Adrenal gland (tissue), 19 donors: ENCODE measurements at places on chromosomes 12 and 14.
A peak's percentile ranks its signal among the peaks of the same experiment; 100 is the strongest.

DNA sequence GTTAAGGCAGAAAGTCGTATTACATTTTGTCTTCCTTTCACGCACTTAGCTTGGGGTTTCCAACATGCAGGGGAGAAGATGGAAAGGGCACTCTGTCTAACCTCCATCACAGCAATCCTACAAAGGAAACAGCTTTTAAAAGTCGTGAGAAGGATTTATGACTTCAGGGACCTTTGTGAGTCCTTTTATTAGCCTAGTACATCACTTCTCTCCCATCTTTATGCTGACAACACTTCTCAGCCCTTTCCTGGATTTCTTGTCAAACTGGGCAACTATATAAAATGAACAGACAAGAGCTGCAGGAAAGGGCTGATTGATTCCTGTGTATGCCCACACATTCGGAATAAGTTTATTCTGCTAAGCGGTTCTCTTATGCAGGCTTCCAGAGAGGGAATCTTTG lies 159.0 kb downstream of the DERA start:
- DNase-seq, result no peak

DNA sequence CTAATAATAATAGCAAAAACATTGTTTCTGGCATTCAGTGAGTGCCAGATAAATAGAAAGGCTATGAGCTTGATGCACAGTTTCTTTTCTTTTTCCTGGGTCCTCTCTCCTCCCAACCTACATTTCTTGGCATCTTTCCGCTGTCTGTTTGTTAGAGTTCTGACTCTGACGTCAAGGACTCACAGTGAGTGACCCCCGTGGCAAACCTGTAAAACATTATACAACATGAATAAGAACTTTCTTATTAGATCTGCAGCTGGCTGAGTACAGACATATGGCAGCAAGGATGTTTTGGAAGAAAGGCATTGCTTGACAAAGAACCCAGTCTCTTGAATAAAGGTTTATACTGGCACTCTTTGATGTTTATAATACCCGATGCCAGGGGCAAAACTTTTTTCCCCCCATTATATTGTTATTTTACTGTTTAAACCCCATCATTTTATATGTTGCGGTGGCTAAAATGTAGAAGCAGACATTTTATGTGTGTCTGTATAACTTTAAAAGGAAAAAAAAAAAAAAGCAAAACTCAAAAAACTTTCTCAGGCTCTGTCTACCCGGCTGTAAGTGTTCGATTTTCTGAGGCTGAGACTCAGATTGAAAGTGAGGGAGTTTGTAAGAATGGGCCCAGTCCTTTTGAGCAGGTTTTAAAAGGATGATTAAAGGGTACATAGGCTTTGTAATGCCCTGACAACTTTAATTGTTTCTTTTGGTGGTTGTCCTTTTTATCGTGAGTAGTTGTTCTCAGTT lies 159.3 kb downstream of the PDE3A start:
- DNase-seq, result no peak

GRCh38 chr12:94650143-94651056 lies at the start of gene TMCC3:
Gene TMCC3 (minus strand): TSS chr12:94650557. CDS start chr12:94650430, 127 bp downstream.
- DNase-seq, result peak; percentile 50

DNA sequence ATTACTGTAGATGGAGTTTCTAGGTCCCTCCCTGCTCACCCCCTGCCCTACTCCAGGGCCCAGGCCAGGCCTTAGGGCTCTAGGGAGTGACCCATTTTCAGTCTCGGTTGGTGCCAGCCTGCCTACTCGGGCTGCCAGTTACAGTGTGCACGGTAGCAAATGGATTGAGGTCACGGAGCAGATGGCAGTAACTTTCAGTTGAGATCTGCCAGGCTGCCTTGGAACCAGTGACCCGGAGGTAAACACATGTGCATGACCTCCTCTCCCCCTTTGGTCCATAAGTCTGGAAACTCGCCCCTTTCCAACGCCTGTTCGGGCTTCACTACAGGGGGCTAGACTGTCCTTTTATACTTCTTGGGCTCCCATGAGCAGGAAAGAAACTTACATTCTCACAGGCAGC lies 139.7 kb upstream of the TBX3 start:
- DNase-seq, result no peak

DNA sequence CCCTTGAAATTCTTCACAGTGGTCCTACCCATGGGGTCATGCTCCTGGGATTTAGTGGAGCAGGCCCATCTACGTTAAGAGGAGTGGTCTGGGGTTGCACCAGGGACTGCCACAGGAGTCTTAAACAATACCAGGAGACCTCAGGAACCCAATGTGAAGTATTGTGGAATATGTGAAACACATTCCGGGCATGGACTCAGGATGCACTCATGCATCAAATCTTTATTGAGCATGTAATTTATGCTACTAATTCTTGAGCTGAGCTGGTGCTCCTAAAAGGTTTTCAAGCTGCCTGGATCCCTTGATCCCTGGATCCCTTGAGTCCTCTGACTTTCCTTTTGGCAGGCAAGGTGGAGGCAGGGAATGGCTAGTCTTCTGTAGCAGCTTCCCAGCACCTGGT lies 8.8 kb downstream of the SERPINA10 start:
- no peak for DNase-seq

DNA sequence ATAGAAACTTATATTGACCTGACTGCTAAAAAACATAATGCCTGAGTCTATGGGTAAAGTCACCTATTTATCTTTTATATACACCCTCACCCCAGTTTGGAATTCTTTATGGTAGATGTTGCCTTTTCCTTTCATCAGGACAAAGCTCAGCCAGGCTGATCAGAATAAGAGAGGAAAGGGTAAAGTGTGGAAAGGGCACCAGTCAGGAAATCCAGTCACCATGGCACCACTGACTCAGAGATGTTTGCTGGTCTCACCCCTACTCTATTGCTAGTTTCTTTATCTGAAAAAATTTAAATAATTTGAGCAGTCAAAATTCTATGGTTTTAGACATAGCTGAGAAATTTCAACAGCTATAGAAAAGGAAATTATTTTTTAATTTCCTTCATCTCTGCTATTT lies 49.2 kb upstream of the SSTR1 start:
- DNase-seq, result no peak

DNA sequence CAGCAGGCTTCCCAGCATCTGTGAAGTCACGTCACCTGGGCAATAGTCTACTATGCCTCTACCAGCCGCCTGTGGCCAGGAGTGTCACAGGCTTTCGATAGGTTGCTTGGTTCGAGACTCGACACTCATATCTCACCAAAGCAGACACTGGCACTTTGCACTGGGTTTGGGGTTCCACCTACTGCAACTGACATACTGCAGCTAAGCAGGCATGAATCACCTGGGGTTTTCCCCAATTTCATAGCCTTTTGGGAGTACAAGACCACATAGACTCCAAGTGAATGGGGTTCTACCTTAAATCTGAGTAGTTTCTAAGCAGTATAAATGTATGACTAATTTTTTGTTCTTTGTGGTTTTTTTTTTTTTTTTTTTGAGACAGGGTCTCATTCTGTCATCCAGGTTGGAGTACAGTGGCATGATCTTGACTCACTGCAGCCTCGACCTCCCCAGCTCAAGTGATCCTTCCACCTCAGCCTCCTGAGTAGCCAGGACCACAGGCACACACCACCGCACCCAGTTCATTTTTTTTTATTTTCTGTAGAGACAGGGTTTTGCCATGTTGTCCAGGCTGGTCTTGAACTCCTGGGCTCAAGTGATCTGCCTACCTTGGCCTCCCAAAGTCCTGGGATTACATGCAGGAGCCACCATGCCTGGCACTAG lies 32.1 kb downstream of the DMAC2L start:
- no peak for DNase-seq

- no peak for DNase-seq
These were observed 1.3 kb downstream of the SLC38A1 start for GRCh38 chr12:46267575-46267824.

DNA sequence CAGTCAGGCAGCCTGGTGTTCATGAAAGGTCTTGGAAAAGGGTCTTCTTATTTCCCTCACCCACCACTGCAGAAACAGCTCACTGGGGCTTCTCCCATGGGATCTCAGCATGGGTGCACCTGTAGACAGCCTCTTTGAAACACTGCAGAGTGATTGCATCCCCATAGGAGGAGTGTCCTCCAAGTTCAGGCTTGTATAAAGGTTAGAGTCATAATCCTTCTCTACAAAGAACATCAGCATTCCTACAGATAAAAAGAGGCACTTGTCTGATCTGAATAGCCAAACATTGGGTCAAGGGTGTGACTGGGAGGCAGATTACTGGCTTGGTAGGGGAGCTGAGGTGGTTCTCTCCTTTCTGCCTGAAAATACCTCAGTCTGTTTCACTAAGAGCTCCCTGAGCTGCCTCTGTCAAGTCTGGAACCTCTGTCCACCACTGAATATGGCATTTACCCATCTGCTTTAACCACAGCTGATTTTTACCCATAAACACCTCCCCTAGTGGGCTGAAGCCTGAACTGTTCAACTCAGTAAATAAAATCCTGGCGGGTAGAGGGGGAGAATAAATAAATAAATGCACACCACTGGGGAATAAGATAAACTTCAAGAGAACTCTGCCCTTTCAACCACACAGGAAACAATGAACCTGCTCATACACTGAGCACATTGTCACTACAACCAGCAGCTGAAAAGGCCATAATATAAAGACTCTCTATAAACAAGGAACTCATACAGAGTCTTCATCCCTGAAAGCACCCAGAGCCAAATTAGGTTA lies 120.7 kb upstream of the SCAF11 start:
- no peak for DNase-seq

- DNase-seq, result no peak
These were observed 21.9 kb upstream of the SLC15A5 start for GRCh38 chr12:16299403-16299802.

DNA sequence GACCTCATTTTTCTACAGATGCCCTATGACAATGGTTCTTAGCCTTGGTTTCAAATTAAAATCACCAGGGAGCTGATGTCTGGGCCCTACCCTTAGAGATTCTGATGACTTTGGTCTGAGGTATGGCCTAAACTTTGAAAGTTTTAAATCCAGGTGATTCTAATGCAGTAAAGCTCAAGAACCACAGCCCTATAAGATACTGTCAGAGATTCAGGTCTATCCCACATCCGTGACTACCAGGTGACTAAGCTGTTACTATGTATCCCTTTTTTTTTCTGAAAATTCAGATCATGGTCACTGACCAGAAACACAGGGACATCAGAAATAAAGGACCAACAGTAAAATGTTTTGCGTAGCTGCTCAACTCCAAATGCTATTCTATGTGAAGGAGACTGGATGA lies 148.8 kb upstream of the BMP4 start:
- DNase-seq, result no peak

GRCh38 chr14:67240168-67240932 lies 885 bp upstream of the PALS1 start:
- DNase-seq, result peak; percentile 73
